Stimulated activated naive CD4-positive, alpha-beta T cell (primary cell): ENCODE measurements at places on chromosomes 11 and 22.

GRCh38 chr22:45302751-45303150 is 7.0 kb upstream of the FAM118A start:
- no peak for DNase-seq

GRCh38 chr11:120941000-120941399 is 82.9 kb upstream of the TBCEL start:
- DNase-seq: no peak

GRCh38 chr11:93028960-93029522 is 59.6 kb downstream of the MTNR1B start:
- DNase-seq: no peak

GRCh38 chr11:11519184-11519583 is 102.6 kb downstream of the GALNT18 start:
- DNase-seq: no peak

- no peak for DNase-seq
These were observed 32.0 kb downstream of the TRIM66 start for GRCh38 chr11:8650401-8650990.

- no peak for DNase-seq
These were observed 12.3 kb downstream of the TBX1 start for GRCh38 chr22:19772673-19773469.

- DNase-seq: no peak
These were observed 20.2 kb downstream of the PVALB start for GRCh38 chr22:36796552-36797175.

DNA sequence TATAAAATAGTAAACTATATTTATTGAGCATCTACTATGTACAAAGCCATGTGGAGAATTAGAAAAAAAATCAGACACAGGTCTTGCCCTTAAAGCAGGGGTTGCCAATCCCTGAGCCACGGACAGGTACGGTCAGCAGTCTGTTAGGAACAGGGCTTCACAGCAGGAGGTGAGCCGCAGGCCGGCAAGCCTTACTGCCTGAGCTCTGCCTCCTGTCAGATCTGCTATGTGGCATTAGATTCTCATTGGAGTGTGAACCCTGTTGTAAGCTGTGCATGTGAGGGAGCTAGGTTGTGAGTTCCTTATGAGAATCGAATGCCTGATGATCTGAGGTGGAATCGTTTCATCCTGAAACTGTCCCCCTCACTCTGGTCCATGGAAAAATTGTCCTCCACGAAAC is 2.1 kb upstream of the RAG2 start:
- no peak for DNase-seq

- DNase-seq: no peak
These were observed 388 bp downstream of the TMEM121B start for GRCh38 chr22:17120711-17121232.

GRCh38 chr22:45007391-45008185 is 2.2 kb downstream of the PHF21B start:
- DNase-seq: no peak

DNA sequence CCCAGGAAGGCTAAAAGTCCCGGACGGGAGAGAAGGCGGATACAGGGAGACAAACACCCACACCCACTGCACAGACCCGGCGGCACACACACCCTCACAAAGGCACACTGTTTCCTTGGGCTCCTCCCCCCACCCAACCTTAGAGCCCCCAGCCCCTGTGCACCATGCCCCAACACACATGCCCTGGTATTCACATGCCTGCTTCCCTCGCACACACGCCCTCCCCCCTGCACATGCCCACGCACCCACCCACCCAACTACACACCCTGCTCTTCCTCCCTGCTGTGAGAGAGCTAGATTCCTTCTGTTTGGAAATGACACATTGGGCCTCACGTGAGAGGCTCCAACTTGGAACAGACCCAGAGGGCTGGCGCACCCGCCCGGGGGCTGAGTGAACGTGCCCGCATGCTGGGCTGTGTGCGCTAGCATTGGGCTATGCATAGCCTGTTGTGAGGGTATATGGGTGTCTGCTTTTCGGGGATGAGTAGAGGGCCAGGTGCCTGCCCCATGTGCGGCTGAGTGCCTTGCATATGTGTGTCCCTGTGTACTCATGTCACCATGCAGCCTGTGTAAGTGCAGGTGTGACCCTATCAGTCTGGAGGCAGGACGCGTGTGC is 518 bp upstream of the CHRM1 start:
- no peak for DNase-seq

- DNase-seq: no peak
These were observed 168.6 kb downstream of the ADAMTS15 start for GRCh38 chr11:130617001-130617400.

- no peak for DNase-seq
These were observed 155.2 kb downstream of the DCDC1 start for GRCh38 chr11:31214372-31214771.
